WERI-Rb-1 (cell line): ENCODE measurements at places on chromosomes 12 and 14.

DNA sequence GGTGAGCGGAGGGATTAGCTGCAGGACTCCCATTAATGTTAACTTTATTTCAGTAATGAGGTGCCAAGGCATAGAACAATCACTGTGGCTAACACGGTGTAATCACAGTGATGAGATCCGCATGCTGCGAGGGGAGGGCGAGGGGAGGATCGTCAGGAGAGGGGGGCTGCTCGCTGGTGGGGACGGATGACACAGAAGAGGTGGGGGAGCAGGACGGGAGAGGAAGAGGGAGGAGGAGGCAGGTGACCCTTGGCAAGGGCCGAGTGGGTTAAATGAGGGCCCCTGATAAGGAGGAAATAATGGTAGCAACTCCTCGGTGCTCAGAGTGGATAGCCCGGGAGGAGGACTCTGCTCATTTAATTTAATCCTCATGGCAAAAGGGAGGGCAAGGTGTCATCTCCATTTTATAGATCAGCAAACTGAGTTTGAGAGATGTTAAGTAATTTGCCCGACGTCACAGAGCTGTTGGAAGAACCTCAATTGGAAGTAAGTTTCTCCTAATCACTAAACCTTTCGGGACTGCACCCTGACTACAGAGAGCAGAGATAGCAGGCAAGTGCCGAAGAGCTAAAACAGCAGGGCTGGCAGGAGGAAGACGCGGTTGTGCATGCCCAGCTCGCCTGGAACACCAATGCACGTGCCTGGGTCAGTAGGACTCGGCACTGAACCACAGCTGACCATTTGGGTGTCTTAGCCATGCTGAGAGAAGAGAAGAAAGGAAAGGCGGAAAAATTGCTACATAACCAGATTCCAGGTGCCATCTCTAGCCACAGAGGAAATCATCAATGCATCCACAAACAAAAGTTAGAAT is 43.0 kb downstream of the SPRING1 start:
- DNase-seq: no peak

- no peak for DNase-seq
These were observed 971.7 kb downstream of the FLRT2 start for GRCh38 chr14:86501611-86502010.

DNA sequence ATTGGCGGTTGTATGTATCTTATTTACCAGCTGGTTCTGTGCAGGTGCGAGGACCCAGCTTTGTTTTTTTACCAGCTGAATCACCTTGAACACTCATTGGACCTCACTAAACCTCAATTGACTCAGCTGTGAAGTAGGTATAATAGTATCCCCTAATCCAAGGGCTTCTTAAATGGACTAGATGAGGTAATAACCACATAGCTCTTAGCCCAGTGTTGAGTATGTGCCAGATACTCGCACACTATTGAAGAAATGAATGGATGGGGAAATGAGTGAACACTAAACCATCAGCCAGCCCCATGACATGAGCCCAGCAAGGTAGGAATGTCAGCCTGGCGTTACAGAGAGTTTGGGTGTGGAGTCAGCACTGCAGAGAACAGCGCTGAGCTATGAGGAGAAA is 79.7 kb downstream of the RIMBP2 start:
- no peak for DNase-seq

DNA sequence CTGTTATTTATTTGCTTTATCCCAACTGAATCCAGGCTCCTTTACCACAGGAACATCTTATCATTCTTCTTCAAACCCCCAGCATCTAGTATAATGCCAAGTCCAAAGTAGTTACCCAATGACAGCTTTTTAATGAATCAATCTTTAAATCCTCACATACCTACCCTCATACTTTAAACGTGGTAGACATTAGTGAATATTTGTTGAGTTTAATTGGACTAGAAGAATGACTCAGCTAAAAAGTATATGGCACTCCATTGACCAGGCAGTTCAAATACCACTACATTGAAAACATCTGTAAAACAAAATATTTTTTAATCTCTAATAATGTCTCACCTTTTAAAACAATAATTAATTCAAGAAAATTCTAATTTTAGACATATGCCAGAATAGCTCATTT is 98.1 kb downstream of the ZFC3H1 start:
- DNase-seq: no peak

DNA sequence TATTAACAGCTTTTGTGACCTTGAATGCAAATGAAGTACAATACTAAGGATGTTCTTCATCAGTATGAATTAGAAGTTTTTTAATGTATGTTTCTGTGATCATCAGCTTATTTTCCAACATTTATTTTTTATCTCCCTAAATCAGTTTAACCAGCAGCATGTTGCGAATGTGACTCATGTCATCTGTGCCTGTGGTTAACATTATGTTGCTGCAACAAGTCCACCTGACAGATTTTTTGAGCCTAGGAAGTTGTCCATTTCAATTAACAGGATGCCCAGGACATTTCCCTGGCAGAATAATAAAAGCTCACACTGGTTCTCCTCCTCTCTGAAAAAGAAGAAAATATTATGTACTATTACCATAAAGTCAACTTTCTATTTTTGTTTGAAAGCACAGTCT is 155.5 kb downstream of the SYT1 start:
- DNase-seq: no peak

GRCh38 chr12:26195250-26195640 is at the start of gene SSPN:
SSPN (plus strand) TSS chr12:26195573; CDS start chr12:26195673, 100 bp downstream.
- peak; percentile 83 for DNase-seq

DNA sequence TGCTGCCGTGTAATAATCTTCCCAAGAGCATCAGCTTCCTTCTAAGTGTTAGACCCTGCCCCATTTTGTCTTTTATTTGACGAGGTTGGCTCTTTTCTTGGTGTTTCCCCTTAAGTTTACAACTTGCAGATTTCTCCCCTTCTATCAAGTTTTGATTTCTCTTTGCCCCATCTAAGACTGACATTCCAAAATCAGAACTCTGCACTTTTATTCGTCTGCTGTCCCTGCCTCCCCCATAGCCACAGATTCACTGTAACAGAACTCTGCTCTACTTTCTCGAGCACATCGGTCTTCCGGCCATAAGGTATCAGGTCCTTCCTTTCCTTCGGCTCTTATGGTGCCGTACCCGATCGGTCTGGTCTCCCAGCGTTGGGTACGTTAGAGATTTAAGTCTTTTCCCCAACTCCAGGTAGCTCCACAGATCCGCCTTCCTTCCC is 563 bp downstream of the DCP1B start:
- no peak for DNase-seq

GRCh38 chr12:2212971-2213869 is 160.4 kb downstream of the CACNA1C start:
- DNase-seq: peak; percentile 31

- DNase-seq: no peak
These were observed 27.4 kb upstream of the TMCC3 start for GRCh38 chr12:94677778-94678177.

- DNase-seq: peak; percentile 75
These were observed 43.9 kb upstream of the ESR2 start for GRCh38 chr14:64337888-64338615.
